ENCODE measurements at places on chromosomes 6 and 20.

DNA sequence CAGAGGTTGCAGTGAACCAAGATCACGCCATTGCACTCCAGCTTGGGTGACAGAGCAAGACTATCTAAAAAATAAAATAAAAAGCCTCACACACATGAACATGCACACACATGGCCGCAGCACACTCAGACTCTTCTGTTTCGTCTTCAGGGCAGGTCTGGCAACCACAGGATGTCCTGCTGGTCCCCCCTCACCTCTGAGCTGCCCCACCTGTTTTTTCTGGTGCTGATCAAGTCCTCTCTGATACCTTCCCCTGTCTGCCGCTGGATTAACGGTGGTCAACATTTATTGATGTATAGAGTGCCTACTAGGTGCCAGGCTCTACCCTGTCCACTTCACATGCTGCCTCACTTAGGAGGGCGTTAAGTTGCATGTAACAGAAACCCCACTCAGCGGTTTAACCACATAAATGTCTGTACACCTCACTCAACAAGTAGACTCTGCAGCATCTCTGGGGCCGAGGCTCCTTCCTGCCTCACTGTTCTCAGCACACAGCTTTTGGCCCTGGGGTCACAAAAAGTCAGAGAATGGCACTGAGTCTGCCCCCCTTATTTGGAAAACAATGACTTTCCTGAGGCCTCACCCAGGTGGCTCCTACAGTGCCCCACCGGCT is 4.5 kb upstream of the AP5S1 start:
- no peak for DNase-seq

GRCh38 chr6:123211777-123212545 is 215.9 kb downstream of the CLVS2 start:
- DNase-seq = no peak

DNA sequence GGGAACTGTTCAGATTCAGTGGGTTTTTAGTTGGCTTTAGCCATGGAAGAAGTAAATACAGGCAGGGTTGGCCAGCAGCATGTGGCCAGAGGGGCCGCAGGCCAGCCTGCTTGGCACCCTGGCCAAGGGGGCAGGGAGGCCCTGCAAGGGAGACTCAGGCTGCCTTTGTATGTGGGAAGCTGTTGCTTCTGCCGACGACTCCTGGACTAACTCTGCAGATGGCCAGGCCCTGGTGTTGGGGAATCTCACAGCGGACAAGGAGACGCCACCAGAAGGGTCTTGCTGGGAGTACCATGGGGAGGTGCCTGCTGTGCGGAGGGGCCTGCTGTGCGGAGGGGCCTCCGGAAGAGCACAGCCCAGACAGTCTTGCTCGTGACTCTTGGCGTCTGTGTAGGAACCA is 25.2 kb downstream of the PYGB start:
- DNase-seq = peak; percentile 58

- DNase-seq = no peak
Observed at GRCh38 chr6:75287424-75287823, 2.8 kb upstream of the TMEM30A start.

DNA sequence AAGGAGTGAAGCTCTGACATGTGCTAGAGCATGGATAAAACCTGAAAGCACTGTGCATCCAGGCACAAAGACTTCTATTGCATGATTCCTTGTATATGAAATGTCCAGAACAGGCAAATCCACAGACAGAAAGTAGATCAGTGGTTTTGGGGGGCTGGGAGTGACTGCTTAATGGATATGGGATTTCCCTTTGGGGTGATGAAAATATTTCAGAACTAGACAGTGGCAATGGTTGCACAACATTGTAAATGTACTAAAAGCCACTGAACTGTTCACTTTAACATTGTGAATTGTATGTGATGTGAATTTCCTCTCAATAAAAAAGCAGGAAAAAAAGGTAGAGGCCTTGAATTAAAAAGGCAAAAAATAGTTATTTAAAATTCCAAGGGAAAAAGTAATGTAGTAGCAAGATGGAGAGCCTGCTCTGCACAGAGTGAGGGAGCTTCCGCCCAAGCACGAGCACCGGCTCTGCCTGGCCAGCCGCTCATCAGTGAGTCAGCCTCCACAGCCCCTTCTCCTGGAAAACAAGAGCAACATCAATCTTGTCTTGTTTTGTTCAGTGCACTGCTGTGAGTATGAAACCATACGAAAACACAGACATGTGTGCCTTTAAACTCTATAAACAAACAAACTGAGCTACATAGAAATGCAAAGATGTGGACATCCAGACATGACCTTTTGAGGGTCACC is 74.6 kb upstream of the THBS2 start:
- DNase-seq = no peak

- no peak for DNase-seq
Observed at GRCh38 chr6:111485342-111485741, 2.3 kb upstream of the REV3L start.

DNA sequence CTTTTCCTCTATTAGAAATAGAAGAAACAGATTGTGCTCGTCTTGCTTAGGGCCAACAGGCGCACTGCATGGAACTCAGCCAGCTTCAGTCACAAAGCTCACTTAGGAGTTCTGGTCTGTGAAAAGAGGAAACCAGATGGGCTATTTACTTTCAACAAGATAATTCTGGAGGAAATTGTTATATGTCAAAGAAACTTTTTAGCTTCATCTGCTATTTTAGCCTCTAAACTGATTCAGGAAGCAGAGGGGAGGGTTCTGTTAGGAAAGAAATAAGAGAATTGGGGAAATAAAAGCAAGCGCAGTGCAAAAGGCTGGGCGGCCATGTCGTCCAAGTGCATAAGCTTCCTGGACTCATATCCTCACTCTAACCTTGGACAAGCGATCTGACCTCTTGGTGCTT is 21.3 kb downstream of the PRKN start:
- no peak for DNase-seq

- no peak for DNase-seq
Observed at GRCh38 chr6:161462148-161462547, 188.3 kb upstream of the AGPAT4 start.

GRCh38 chr20:31835977-31836852 is 9.2 kb downstream of the FOXS1 start:
- peak; percentile 81 for DNase-seq

- no peak for DNase-seq
Observed at GRCh38 chr6:3372912-3373554, 83.8 kb downstream of the SLC22A23 start.

- no peak for DNase-seq
Observed at GRCh38 chr6:110590821-110591351, 114.5 kb upstream of the SLC22A16 start.

DNA sequence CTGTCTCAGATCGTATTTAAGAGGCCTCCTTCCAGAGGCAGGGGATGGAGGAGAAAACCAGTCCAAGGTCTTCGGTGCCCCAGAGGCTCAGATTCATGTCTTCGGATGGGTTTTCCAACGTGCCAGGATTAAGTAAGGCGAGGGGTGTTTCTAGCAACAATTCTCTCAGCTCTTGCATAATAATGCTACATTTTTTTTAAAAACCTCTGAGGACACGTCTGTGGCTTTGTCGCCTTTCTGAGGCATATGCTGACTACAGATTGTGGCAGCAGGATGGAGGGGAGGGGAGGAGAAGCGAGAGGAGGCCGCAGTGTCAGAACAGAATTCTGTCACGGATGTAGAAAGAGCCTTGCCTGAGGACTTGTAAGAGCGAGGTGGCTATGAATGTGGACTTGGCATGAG is 17.7 kb upstream of the CCDC167 start:
- no peak for DNase-seq

- no peak for DNase-seq
Observed at GRCh38 chr20:13220904-13221297, at the start of gene ISM1. TSS of gene ISM1 (plus strand) at chr20:13221274. CDS start at chr20:13221777, 503 bp downstream.

DNA sequence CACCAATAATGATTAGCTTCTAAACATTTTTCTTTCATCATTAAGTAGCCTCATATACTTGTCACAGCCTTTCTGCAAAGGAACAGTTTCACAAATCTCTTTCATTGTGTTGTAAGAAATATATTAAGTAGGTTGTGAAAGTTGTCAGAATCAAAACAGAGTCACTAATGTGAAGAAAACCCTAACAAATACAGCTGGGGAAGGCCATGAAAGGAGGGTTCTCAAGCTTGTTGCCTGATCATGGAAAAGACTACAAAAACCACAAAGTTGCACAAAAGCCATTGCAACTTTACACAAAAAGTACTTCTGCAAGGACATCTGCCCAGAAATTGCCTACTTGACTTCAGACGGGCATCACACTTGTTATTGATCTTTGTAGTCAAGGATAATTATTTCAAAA is 216.1 kb downstream of the ALDH8A1 start:
- DNase-seq = no peak

DNA sequence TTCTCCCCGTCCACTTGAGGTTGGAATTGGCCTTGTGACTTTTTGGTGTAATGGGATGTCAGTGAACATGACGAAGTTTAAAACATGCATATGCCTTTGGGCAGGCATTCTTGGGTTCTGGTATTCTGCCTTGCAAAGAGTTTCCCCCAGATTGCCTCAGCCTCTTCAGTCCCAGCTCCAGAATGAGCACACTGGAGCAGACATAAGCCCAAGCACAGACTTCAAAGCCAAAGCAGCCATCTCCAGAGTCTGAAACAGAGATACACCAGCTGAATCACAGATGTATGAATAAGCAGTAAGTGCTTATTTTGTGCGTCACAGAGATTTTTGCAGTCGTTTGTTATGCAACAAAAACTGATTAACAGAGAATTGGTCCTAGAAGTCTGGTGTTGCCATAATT is 546.0 kb downstream of the FRK start:
- DNase-seq = no peak

DNA sequence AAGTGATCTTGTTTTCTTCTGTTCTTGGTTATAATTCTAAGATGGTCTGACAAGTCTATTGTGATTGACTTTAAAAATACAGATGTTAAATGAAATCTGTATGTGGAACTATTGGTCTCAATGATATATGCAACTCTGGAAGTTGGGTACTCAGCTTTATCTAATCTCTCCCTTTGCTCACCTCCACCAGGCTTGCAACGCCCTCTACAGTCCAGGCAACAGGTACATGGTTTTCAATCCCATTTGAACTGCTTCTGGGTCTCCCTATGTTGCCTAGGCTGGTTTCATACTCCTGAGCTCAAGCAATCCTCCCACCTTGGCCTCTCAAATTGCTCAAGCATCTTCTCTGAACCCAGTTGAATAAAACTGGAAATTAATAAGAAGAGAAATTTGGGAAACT is 25.6 kb upstream of the HLA-DQB1 start:
- no peak for DNase-seq

DNA sequence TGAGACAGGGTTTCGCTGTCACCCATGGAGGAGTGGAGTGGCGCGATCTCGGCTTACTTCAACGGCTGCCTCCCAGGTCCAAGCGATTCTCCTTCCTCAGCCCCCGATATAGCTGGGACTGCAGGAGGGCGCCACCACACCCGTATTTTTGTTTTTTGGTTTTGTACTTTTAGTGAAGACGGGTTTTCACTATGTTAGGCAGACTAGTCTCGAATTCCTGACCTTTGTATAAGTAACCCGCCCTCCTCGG is 115.4 kb upstream of the BTN3A2 start:
- no peak for DNase-seq

DNA sequence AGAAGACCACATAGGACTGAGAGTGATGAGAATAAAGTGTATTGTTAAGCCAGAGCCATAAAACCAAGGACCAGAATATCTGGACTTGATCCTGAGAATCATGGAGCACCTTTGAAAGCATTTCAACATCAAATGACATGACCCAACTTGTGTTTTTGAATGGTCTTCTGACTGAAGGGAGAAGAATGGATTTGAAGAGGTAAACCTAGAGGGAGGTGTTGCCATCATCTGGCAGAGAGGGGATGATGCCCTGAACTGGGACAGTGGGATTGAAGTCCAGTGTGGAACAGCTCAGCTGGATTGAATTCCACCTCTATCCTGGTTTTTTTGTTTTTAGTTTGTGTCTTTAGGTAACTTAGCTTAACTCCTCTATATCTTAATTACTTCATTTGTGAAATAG is 570.0 kb downstream of the TBC1D32 start:
- DNase-seq = no peak

- no peak for DNase-seq
Observed at GRCh38 chr20:34029415-34029814, 35.7 kb downstream of the RALY start.

GRCh38 chr20:5073660-5074231 is 46.0 kb downstream of the PCNA start:
- no peak for DNase-seq

- DNase-seq = no peak
Observed at GRCh38 chr6:49890988-49891387, 24.7 kb upstream of the CRISP1 start.

DNA sequence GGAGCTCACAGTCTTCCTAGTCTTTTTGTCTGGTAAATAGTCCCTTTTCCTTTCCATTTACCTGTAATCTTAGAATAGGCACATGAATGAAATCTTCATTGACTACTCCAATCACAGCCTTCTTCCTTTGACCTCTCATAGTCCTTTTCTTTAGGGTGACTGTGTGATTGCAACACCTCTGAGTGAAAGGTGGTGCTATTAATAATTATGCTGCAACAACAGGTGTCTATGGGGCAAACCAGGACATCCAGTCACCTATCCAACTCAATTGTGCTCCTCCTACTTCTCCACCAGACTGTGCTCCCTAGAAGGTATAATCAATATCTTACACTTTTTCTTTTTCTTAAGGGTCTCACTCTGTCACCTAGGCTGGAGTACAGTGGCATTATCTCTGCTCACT is 29.4 kb downstream of the RIPOR2 start:
- no peak for DNase-seq

DNA sequence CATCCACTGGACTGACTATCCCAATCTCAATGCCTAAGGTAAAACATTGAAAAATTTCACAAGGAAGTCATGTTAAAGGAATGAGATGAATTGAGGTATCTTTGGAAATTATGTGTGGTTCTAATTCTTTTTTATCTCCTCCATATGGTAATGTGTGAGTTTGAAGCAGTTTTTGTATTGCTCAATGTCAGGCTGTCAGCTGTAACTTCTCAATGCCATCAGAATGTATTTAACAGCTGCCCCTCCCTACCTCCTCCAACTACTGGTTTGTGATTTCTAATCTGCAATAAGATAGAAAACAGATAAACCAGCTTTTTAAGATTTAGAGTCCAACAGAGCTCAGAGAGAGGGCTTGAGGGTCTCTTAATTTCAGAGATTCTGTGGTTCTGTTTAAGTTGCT is 1005.8 kb upstream of the ADGRB3 start:
- no peak for DNase-seq

DNA sequence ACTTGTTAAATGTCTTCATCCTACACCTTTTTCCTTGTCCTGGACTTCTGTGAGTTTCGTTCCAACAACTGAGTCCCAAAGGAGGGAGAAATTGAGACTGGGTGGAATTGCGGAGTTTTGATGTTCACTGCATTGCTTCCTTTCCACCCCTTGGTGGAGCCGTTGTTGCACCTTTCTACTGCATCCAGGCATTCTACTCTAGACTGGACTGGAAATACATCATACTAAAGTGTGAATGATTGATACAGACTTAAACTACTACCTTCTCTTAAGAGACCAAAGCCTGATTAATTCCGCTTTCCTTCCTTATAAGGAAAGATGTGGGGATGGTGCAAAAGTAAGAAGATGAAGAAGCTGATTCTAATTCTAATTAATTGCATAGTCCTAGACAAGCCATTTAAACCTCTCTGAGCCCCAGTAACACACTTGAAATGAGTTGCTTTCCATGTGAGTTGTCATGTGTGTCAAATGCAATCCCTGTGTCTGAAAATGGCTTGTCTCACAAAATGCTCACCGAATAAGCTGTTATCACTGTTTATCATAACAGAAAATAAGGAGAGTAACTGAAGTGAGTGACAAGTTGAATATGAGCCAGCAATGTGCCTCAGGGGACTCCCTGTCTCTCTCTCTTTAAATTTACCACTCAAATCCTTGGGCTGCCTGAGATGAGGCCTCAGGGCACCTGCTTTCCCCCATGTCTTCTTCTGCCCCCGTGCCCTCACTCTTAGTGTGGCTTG is 338.3 kb upstream of the CHD6 start:
- no peak for DNase-seq

Measured in suprapubic skin (tissue), 4 donors.